NCI-H510A (cell line): ENCODE measurements at places on chromosomes 7 and 10.

DNA sequence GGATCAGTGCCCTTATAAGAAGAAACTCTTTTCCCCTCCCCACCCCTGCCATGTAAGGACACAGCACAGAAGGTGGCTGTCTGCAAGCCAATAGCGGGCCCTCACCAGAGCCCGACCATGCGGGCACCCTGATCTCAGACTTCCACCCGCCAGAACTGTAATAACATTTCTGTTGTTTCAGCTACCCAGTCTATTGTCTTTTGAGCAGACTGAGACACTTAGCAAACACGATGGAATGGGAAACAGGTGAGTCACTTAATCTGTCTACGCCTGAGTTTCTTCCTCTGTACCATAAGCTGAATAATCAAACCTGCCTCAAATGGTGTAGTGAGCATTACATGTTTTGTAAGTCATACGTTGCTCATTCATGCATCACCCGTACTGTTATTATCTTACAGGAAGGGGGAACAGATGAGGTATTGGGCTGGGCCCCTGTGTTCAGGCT, 58.2 kb downstream of the STRA8 start:
- peak; percentile 6 for DNase-seq

DNA sequence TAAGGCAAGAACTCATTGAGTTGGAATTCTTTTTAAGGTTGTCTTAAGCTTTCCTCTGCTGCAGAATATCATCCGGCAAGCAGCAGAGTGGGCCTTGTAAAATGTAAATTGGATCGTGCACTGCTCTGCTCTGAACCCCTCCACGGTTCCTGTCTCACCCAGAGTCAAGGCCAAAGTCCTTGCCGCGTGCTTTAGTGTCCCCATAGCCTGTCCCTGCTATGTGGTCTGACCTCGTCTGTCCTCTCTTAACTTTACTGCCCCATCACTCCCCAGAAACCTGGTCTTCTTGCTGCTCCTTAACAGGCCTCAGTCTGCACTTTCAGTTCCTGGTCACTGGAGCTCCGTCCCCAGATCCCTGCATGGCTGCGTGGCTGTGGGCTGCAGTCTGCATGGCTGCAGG, 121.6 kb upstream of the SDK1 start:
- no peak for DNase-seq

DNA sequence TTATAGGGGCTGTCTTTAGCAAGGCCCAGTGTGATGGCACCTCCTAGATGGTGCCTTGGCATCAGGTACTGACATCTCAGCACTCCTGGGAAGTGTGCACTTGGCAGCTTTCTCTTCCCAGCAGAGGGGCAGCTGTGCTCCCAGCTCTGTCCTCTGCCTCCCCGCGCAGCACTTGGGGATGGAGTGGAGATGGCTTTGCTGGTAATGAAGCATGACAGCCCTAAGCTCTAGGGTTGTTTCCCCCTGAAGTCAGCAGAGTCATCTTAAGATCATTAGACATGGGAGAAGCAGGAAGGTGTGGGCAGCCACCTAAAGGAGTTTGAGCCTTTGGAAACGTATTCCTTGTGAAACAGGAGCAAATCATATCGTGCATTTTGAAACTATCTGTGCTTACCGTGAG, 46.7 kb downstream of the HTRA1 start:
- no peak for DNase-seq

DNA sequence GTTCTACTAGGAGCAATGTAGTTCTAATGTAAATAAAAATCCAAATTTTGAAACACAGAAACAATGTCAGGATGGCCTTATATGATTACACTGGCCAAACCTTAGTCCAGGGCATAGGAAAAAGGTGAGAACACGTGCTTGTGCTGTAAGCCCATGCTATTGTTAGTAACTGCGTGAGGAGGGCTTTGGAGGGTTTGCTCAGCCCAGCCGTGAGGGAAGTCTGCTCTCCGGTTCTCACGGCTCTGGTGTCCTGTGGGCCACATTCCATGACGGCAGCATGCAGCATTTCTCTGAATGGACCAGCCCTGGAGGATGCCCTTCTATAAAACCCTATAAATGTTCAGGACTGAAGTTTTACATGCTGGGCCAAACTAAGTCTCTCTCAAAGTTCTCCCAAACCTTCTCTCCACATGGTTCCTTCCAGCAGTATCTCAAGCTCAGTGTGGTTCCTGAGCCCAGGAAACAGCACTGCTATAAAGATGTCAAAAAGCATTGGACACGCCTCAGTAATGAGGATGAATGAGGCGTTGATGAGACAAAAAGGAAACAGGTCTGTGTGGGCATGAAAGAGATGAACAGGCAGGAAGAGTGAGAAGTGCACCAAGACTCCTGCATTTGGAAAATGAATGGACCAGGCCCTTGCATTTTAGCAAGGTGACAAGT, 174.8 kb upstream of the CDCA7L start:
- no peak for DNase-seq

DNA sequence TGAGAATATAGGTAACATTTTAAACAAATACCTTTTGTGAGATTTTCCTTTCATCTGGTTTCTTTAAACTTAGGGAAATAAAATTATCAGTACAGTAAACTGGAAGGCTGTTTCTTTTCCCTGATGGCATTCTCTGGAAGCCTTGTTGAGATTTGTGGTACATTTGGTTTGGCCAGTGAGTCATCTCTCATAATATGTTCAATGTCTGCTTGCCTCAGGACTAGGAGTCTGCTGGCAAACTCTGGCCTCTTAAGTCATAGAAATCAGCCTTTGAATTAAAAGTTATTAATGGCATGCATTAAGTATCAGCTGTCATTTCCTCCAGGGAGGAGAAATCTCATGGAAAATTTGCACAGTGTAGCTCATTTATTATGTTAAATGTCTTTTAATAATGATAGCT, 316.6 kb upstream of the KIAA1217 start:
- DNase-seq, result no peak

GRCh38 chr10:62778125-62778524, 26.4 kb upstream of the ADO start:
- DNase-seq, result no peak

DNA sequence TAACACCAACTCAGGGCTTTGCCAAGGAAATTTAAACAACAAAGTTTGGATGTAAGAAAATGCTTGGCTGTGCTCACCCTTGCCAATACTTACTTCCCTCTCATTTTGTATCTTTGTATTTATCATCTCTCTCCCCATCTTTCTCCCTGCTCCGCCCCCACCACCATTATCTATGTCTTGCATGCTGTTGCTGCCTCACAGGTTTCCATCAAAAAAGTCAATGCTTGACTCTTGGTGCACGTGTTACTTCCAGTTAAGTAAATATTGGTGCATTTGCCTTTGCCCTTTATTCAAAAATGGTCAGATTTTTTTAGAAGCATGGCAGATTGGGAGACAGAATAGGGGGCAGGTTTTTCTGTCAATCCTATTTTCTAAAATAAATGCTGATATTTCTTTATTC, 626.0 kb downstream of the ACTR3B start:
- no peak for DNase-seq

DNA sequence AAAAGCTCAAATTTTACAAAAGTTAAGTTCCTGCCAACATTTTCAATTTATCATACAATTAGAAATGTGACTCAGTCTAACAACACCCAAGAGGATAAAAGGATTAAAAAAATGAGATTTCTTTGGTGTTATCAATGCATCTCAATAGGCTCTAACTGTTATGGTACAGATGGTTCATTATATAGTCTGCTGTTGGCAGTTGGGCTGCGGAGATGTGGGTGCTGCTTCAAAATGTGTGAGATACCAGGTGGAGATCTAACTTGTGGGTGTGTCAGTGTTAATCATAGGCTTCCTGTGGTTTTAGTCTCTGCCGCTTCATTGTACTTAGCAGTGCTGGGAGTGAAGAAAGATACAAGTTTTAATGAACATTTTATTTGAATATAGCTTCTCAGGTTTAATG, 231.2 kb downstream of the EXOC4 start:
- no peak for DNase-seq

DNA sequence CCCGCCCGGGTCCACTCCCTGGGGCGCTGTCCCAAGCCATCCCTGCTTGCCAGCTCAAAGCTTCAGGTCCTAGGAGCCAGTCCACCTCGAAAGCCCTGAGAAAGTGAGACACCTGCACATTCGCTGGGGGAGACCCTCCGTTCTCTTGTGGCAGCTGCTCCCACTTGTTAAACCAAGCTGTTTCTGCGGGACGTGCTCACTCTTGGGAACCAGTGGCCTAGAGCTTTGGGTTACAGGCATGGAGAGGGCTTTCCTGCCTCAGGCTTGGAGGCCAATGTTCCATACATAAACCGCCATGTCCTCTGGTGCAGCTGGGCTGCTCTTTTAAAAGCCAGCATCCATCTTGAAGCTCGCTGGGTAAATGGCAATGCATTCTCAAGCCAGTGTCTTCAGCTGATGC, 19.9 kb upstream of the TTYH3 start:
- no peak for DNase-seq

DNA sequence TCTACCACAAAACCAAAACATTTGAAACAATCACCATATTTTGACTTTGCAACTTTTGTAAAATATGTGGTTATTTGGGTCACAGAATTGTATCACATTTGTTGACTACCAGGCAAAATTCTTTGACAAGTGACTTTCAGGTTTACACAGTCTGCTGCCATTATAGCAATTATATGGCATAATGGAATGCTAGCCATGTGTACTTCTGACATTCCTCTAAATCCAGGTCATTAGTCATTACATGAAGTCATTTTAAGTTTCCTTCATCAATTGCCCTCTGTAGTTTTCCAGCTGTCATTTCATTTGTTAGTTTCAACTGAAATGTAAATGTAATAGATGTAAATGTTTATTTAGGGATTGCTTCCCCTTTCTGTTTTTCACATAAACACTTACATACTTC, 137.5 kb downstream of the IMMP2L start:
- no peak for DNase-seq

DNA sequence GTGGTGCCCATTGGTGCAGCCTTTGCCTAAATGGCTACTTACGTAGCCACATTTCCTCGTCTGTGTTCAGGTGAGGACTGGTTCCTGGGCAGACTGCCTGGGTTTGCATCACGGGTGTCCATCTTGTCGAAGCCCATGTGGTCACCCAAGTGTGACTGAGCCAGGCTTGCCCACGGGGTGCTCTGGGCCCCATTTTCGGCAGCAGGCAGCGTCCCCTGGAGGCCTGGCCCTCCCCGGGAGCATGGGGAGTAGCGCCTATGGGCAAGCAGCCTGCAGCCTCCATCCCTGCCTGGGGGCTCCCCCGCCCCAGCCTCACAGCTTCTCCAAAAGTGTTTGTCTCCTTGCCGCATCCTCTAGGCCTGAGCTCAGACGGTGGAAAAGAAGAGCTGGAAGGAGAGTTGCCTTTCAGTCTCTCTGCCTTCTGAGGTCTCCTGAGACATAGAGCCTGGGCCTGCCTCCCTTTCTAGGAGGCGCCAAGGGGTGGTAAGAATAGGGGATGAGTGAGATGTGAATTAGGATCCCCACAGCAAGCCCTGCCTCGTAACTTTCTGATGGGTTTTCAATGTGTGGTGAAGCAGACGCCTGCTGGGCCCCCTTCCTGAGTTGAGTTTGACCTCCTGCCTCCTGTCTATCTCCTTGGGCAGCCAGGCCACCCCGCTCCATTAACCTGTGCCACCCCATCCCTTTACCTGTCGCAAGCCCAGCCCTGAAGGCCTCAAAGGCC, 42.7 kb downstream of the HTRA1 start:
- no peak for DNase-seq

- no peak for DNase-seq
These were observed 67.3 kb upstream of the UCN3 start for GRCh38 chr10:5297466-5297865.

GRCh38 chr10:70312972-70313371, 29.2 kb upstream of the NPFFR1 start:
- DNase-seq, result no peak

- DNase-seq, result no peak
These were observed 60.5 kb downstream of the SH2D4B start for GRCh38 chr10:80598084-80598798.

- DNase-seq, result no peak
These were observed 184.4 kb downstream of the GRID1 start for GRCh38 chr10:86182150-86182549.

DNA sequence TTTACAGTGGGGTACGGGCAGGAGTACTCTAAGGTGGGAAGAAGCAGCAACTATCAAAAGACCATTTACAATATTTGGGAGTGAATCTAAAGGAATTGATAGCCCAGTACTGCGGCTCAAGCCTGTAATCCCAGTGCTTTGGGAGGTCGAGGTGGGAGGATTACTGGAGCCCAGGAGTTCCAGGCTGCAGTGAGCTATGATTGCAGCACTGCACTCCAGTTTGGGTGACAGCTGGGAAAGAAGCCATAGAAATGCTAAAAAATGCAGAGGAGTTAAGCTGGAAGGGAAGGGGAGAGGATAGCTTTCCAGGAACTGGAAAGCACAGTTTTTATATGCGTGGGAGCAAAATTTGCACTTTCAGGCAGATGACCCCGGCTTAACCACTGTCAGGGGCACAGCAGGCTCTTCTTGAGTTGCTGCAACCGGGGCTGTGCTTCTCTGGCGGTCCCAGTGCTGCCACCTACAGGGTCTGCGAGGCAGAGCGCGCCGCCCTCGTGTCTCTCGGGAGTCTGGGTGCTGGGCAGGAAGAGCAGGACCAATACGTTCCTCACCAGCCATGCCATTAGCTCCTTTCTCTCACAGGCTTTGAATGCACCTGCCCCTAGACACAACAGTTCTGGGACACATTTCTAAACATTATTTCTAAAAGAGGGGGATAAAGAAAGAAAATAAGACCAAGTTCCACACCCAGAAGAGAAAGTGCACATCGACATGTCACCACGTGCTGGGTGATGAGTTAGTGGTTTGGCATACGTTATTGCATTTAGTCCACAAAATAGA, 10.1 kb upstream of the BMPER start:
- DNase-seq, result peak; percentile 24

- no peak for DNase-seq
These were observed 163.6 kb downstream of the GNAT3 start for GRCh38 chr7:80348223-80348622.

GRCh38 chr7:94297397-94297838, 97.3 kb upstream of the COL1A2 start:
- no peak for DNase-seq

- DNase-seq, result no peak
These were observed 120.4 kb downstream of the EPDR1 start for GRCh38 chr7:38040831-38041230.

DNA sequence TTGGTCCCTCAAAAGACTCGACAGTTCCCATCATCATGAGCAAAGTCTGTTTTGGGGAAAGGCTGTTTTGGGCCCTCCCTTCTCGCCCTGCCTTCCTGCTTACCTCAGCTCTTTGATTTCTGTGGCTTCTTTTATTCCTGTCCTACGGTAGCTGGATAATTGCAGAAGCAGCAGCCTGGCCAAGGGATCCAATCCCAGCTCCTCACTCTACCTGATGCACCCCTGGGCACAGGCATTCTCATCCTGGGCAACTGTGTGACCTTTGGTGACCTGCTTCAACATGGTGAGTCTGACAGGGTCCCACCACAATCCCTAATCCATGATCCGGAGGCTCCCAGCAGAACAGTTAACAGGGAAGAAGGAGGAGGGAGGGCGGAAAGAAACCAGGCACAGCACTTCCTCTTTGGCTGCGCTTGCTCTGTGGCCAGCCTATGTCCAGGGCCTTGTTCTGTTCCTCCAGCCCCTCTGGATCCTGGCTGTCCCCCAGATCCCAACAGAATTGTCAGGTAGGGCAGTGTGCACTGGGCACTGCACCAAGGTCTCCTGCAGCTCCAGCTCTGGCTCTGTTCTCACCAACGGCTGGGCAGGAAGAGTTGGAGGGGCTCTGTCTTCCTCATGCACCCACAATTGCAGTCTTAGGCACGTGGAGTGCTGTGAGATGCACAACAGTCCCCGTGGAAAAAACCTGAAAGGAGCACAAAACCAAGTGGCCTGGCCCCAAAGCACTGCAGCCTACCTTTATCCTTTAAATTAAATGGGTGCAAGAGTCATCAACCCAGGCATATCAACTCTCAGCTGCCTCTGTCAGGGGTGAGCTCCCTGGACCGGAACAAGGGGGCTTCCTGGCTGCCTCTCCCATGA, 144.4 kb downstream of the PTPN20 start:
- DNase-seq, result no peak

- no peak for DNase-seq
These were observed 576.6 kb upstream of the SORCS1 start for GRCh38 chr10:107740962-107741690.
